Cardiac muscle cell (in vitro differentiated cells and primary cell): ENCODE measurements at places on chromosomes 7 and 10.

GRCh38 chr10:60967854-60968484 lies 24.0 kb upstream of the RHOBTB1 start:
- DNase-seq, result no peak

DNA sequence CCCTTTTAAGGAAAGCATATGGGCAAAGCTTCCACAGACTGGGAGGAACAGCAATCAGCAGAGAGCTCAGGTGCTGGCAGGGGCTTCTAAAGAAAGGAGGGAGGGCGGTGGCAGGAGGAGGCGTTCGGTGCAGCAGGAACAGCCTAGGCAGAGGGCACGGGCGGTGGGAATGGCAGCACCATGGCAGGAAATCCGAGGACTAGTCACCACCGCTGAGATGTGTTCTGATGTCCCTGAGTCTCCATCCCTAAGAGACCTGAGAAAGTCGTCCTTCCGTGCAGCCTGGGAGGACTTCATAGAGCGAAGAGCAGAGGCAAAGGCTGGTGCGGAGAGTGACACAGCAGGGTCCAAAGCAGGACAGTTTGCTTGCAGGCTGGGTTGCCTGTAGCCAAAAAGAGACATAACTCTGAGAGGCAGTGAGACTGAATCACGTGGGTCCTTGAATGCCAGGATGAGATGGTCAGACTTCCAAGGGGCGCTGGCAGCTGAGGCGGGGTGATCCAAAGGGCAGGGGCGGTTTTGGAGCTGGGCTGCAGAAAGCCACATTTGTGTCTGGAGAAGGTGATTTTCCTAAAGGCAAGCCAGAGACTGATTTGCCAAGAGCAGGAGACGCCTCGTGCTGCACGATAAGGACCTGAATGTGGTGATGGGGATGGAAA lies 35.8 kb upstream of the GRID1 start:
- DNase-seq, result no peak

DNA sequence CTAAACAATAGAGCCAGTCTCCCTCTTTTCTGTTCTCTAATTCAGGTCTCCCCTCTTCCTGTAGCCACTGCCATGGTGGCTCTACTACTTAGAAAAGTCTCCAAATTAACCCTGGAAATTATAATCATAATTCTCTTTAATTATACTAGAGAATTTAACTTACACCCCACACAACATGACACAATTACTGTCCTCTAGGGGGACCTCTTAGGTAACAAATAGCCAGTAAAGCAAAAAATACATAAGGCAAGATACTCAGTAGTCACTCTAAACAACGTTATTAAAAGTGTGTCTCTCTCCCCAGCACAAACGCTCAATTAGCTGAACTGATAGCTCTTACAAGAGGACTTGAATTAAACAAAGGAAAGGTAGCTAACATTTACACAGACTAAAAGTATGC lies 44.3 kb upstream of the ZNF107 start:
- DNase-seq, result no peak

GRCh38 chr7:117012696-117013095 lies 59.4 kb downstream of the ST7 start:
- DNase-seq, result peak; percentile 53

DNA sequence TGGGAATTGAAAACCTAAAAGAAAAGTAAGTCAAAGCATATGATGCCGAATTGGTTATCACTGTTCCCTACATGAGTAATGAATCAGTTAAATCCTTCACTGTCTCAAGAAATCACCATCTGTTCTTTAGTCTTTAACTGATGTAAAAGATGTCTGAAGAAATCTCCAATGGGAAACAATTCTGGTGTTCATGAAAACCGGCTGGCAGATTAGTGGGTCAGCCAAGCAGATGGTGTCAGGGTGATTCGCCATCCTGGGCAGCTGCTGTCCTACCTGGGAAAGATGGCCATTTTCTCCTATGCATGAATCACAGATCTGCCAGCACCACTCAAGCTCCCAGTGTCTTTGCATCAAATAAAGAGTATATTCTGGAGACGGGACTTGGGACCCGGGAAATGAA lies 925.2 kb upstream of the GHITM start:
- no peak for DNase-seq

- DNase-seq, result peak; percentile 94
These were observed 17.5 kb downstream of the PRF1 start for GRCh38 chr10:70584909-70585544.

DNA sequence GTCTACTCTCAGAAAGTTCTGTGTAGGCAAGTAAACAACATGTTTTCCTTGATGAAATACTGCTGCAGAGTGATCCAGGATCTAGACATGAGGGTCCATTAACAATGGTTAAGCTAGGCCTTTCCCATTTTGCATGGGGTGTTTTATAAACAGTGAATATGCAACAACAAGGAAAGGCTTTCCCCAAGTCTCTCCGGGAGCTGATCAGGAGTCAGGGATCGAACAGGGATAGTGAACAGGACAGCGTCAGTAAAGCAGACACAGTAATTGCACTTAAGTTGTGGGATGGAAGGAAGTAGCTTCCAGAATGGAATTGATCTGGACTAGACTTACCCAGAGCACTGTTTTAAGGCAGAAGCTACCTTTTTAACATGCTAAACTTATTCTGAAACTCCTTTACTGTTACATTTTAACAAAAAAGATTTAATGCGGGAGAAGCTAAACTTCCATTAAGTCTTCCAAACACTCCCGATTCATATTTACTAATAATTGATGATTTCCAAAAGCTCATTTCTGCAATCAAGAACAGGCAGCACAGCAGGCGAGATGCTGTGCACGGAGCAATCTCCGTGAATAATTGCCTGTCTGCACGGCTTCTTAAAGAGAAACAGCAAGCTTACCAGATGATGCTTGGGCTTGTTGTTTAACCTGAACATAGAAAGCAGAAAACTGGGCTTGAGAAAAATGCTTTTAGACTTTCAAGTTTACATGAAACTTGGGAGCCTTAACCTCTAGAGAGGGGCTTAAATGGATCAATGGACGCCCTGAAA lies 50.3 kb upstream of the DOCK1 start:
- no peak for DNase-seq

GRCh38 chr10:4131407-4132215 lies 346.6 kb upstream of the KLF6 start:
- DNase-seq, result no peak

- no peak for DNase-seq
These were observed 31.3 kb downstream of the AGAP3 start for GRCh38 chr7:151117565-151117964.
